Fibroblast of skin of abdomen (primary cell): ENCODE measurements at places on chromosomes 2 and 18.

DNA sequence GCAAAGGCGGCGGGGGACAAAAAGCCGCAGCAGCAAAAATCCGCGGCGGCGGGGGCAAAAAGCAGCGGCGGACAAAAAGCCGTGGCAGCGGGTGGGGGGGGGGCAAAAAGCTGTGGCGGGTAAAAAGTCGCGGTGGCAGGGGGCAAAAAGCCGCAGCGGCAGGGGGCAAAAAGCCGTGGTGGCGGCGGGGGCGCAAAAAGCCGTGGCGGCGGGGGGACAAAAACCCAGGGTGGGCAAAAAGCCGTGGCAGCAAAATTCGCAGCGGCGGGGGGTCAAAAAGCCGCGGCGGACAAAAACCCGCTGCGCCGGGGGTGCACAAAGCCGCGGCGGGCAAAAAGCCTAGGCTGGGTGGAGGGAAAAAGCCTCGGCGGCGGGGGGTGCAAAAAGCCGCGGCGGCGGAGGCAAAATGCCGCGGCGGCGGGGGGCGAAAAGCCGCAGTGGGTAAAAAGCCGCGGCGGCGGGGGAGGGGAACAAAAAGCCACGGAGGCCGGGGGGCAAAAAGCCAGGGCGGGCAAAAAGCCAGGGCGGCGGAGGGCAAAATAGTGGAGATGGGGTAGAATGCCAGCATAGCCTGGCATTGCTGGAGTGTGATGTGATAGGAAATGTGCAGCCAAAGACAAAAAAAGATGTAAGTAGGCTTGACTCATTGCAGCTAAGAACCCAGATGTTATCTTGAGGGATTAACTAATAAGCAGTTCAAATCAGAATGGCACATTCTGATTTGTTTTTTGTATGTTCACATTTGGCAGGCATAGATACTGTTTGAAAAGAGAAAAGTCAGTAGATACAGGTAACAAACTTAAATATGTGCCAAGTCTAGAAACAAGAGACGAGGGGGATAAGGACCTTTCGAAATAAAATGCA, 1076.3 kb downstream of the RPIA start:
- DNase-seq: no peak

DNA sequence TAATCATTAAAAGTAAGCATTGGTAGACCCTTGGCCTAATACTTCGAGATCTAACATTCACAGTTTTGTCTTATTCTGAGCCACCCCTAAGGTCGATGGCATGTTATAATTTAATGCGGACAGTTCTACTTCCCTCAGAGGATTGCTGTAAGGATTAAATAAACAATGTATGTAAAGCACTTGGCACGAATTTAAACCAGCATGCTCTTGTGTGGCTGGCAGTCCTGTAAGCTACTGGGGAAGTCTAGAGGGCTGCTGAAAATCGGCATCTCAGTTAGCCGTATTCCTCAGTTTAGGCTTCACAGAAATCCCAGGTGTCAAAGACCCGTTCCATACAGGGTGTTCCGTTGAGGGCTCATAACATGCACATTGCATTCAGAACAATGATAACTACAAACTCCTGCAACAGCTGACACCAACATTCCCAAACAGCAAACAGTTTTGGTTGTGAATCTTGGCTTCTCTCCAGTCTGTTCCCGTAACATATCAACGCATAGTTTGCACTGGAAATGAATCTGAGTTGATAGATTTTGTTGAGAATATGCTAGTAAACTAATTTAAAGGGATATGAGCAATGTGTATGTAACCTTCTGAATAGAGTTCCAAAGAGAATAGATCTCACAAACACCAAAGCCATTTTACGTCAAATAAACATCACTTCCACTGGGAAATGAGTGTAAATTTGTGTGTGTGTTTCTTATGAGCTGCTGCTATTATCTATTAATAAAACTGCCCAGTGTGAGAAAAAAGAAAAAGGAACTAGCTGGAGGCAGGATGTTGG, 52.2 kb upstream of the ACKR3 start:
- no peak for DNase-seq

GRCh38 chr2:27860111-27860510, 30.1 kb downstream of the RBKS start:
- peak; percentile 82 for DNase-seq

DNA sequence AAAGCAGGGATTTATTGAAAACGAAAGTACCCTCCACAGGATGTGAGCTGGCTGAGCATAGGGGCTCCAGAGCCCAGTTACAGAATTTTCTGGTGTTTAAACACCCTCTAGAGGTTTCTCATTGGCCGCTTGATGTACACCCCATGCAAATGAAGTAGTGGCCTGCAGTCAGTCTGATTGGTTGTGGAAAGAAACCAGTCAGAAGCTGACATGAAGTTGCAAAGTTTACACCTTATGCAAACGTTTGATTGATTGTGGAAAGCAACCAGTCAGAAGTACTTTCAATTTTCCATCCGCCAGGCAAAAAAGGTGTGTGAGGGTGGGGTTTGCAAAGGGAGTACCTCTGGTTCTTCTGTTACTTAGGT, 62.3 kb downstream of the VWA3B start:
- peak; percentile 50 for DNase-seq

DNA sequence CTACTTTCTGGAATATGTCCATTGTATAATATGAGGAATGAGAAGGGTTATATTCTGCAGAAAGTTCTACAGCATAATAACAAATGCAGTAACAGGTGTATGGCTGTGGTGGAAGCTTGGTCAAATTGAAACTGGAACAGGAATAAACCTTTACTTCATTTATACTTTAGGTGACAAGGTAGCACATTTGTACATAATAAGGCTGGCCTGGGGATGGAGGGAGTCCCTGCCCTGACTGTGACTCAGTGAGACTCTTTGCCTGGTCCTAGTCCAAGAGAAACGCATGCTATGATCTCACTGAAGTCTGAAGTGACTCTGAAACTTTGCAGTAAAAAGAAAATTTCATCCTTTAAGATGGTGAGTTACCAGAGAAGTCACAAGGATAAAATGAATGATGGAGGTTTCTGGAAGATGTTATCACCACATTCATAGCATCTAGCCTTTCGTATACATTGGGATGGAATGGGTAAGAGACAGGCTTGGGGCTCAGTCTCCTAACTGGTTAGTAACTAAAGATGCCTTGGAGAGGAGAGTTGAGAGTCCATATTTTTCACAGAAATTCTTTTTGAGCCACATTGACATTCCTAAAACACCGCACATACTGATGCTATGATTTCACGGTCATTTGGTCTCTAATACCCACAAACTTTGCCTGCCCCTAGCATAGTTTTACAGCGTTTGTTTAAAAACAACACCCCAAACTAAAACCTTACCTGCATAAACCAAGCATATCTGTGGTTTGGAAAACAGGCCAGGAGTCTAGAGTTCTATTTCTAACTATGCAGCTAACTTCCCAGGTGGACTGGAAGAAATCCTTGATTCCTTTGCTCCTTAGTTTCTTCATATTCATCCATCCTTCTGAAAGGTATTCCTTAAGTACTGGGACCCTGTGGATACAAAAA, 42.4 kb upstream of the NABP1 start:
- DNase-seq: peak; percentile 94

- no peak for DNase-seq
Observed at GRCh38 chr2:49165662-49166061, 11.3 kb upstream of the FSHR start.

DNA sequence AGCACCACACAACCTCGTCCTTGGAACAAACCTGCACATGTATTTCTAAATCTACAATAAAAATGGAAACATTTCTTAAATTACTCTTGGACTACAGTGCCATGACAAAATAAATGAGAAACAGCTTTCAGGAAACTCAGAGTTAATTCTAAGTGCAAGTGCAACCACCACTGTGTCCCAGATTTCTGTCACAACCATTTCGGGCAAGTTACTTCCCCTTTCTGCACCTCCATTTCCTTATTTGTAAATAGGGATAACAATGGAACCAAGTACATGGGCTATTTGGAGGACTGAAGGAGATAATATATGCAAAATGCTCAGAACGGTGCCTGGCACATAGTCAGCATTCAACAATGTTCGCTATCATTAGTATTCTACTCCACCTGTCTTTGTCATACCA, 93.2 kb downstream of the CACNB4 start:
- DNase-seq: no peak

- DNase-seq: no peak
Observed at GRCh38 chr18:6115710-6116109, 220.4 kb upstream of the TMEM200C start.

GRCh38 chr2:98895221-98895620, 40.8 kb downstream of the CRACDL start:
- DNase-seq: no peak

DNA sequence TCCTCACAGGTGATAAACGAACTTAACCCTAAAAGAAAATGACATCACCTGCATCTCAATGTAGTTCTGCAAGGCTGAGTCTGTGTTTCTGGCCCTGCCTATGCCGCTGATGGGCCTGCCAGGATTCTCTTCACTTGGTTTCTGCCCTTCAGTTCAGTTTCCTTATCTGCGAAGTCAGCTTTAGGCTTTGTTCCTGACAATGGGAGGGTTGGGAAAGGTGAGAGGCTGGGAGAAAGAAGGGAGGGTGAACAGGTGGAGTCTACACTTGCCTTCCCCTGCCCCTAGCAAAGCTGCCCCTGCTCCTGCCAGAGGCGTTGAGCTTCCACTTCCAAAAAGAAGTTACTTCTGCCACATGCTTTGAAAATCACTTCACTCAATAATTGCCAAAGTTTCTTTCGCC, 124.0 kb upstream of the APCDD1 start:
- DNase-seq: no peak

DNA sequence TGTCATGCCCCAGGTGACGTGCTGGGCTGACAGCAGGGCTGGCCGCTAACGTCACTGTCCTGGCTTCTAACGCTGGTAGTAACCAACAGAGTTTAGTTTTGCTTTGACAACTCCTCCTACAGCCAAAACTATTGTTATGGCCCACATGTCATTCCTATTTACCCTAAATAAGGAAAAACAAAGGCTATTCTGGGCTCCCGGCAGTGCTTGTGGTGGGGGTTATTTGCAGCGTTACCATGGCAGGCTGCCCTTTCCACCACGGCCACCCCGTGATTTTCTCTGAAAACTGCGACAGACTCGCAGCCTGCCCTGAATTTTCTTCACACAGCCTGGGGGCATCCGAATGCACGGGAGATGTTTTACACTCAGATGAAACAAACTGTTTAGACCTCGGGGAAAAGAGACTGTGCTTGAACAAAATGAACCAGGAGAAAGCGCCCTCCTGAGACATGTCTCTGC, 115.2 kb downstream of the FAM210A start:
- DNase-seq: no peak

- peak; percentile 9 for DNase-seq
Observed at GRCh38 chr2:215059724-215060123, 78.7 kb downstream of the ABCA12 start.

DNA sequence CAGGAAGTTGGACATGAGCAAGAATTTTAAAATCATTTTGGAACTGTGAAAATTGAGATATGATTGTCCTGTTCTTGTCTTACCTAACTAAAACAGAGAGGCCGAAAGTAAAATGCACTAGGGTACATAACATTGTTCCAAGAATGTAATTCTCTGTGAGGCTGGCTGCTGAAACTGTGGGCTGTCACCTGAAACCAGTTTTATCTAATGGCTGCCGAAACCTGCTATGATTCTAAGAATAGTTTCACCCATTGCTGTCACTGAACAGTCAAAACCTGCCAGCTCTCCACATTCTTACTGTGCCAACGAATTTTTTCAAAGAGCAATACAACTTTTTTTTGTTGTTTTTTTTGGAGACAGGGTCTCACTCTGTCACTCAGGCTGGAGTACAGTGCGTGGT, 119.3 kb upstream of the ZSWIM2 start:
- DNase-seq: no peak

DNA sequence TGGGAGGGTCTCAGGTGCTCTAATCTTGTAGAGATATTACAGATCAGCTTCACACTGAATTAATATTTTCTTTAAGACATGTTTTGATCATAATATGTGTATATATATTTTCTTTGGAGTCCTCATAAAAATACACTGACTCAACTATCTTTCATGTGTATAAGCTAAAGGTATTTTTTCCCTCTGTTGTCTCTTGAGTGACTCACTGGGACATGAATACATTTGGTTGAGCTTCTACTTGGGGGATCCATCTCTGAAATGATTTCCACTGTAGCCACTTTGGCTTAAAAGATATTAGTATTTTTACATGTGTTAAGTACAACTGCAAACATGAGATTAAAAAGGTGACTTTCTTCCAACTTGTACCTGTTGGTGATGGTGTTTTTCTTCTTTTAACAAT, 140.8 kb downstream of the TTN start:
- DNase-seq: no peak

DNA sequence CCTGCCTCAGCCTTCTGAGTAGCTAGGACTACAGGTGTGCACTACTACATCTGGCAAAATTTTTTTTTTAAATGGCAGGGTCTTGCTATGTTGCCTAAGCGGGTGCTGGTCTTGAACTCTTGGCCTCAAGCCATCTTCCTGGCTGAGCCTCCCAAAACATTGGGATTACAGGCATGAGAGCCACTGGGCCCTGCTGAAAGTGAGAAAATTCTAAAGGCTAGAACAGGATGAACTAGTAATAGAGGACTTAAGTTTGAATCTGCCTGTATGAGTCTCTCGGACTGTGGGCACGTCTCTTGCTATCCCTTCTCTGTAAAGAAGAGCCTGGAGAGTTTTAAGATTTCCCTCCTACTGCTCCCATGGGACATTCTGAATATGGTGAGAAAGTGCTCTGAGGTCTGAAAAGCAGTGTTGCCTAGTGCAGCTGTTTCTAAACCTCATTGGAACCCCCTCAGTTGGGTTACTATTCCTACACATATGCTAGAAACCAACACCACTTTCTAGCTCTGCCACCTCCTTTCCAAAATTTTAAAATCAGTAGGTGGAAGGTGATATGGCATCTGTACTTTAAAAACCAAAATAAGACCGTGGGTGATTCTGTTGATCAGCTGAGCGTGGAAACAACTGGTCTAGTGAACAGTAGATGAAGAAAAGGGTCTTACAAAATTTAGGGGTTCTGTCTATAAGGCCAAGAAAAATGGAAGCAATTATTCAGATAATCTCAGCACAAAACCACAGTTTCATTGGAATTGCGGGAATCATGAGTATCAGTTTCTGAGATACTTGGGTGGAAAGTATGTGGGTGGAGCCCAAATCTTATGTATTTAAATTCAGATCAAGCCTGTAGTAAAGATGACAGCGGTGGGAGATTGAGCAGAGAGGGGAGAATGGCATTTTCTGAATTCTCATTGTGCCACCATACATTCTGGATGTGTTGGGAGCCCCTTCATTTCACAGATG, 259.8 kb upstream of the CXCR4 start:
- no peak for DNase-seq

DNA sequence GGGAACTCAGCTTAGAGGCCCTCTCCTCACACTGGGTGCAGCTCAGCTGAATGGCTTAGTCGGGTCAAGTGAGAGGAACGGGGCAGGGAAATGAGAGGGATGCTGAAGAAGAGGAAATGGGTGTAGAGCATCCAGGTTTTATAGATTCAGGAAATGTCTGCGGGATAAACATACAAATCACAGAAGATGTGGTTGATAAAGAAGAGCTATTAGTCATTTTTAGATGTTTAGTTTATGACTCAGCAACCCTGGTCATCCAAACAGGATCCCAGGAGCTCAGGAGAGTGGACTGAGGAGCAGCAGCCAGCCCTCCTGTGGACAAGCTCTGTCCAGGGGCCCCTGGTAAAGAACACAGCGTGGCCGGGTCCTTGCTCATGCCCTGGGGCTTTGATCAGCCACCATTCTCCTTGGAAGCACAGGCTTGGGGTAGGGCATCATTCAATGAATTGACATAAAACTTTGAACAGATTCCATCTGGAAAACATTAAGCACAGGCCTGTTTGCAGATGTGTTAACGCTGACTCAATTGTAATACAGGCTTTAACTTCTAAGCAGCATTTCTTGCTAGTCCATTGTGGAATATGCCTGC, 83.0 kb downstream of the NPAS2 start:
- DNase-seq: peak; percentile 97
